ENCODE measurements at places on chromosomes 5 and 9. TPM values are rescaled to one million over a fixed set of nuclear protein-coding genes. Genes with fewer than 3 reads are reported as not detected.
A peak's percentile ranks its signal among the peaks of the same experiment; 100 is the strongest.

- ATAC-seq: no peak
Observed at GRCh38 chr5:149337736-149338135, 7.6 kb upstream of the GRPEL2 start.

- peak; percentile 73 for ATAC-seq
Observed at GRCh38 chr5:111584651-111585050, 72.3 kb upstream of the STARD4 start.

SPATA31D3 gene
- total RNA-seq: not detected

SLC36A2 gene
- not detected for total RNA-seq

DNA sequence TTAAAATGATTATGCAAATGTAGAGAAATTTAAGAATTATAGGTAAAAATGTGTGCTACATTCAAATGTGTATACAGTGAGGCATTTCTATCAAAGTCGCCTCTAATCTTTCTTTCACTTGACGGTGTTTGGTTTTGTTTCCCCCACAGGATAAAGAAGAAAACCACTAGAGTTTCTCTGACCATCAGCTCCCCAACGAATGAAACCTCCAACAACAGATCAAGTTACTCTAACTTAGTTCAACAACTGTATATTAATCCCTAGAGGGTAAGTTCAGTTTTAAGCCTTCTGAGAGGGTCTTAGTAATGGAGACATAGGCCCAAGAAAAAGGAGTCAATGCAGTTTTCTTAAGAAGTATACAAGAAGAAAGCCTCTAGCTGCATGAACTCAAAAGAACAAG, 11.5 kb upstream of the MYOT start:
- no peak for ATAC-seq

GRCh38 chr5:173454736-173455598, 126.8 kb upstream of the STC2 start:
- ATAC-seq: no peak

PROB1 gene
- 4.7 TPM for total RNA-seq

- ATAC-seq: no peak
Observed at GRCh38 chr9:72210522-72210921, 61.3 kb downstream of the GDA start.

DEPDC1B gene
- total RNA-seq: 29.5 TPM

GPR21 gene
- 0.95 TPM for total RNA-seq

PTGR1 gene
- 0.61 TPM for total RNA-seq

STPG3 gene
- not detected for total RNA-seq

GRCh38 chr5:143409926-143410325, 6.4 kb upstream of the NR3C1 start:
- ATAC-seq: no peak

PRR16 gene
- not detected for total RNA-seq

ATOSB gene
- total RNA-seq: 10.6 TPM

DNA sequence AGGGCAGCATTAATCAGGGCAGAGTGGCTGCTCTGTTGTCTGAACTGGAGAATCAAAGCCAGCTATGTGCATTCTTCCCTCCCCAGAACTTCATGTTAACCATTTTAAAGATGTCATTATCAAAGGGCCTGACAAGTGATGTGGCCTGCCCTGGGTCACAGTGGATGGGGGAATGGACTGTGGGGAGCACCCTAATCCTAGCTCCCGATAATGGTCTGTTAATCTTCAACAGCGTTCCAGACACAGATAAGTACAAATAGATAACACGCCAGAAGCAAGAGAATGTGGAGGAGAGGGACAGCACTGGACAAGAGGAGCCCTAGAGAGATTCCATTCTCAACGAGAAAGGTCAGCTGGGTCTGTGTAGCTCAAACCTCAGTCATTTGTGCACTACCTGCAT, 77.5 kb downstream of the DPYSL3 start:
- ATAC-seq: no peak

- ATAC-seq: no peak
Observed at GRCh38 chr5:127684726-127685467, 18.3 kb upstream of the CCDC192 start.

FNBP1 gene
- 173 TPM for total RNA-seq

DNA sequence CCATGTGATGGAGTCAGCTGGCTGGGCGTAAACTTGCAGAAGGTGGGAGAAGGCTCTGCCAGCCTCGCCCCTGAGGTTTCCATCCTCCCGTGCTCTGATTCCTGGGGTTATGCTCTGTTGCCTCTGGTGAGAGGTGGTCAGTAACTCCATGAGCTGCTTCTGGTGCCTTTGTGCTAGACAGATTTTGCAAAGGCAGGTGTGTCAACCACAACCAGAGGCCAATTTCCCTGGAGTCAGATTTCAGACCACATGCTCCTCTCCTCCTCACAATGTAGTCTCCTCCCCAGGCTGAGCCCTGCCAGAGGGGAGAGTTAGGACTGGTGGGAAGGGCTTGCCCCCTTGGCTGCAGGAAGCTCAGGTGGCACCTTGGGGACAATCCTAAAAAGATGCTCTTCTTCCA, 38.8 kb upstream of the TENT4A start:
- no peak for ATAC-seq

GRCh38 chr5:180421672-180422071, 68.5 kb upstream of the GFPT2 start:
- ATAC-seq: no peak

GRCh38 chr9:95584176-95584575, 67.4 kb upstream of the PTCH1 start:
- no peak for ATAC-seq

- ATAC-seq: no peak
Observed at GRCh38 chr5:77850536-77851175, 74.5 kb upstream of the TBCA start.

ARAP3 gene
- 7.1 TPM for total RNA-seq

PTGS1 gene
- total RNA-seq: 0.37 TPM

NCBP1 gene
- total RNA-seq: 33.5 TPM

- peak; percentile 64 for ATAC-seq
Observed at GRCh38 chr5:98936948-98937715, 8.3 kb upstream of the CHD1 start.

GRCh38 chr9:112038017-112038408, 137.1 kb downstream of the SUSD1 start:
- no peak for ATAC-seq

COL15A1 gene
- total RNA-seq: 0.82 TPM

GRCh38 chr9:76912636-76913275, 6.8 kb upstream of the PRUNE2 start:
- no peak for ATAC-seq

DNA sequence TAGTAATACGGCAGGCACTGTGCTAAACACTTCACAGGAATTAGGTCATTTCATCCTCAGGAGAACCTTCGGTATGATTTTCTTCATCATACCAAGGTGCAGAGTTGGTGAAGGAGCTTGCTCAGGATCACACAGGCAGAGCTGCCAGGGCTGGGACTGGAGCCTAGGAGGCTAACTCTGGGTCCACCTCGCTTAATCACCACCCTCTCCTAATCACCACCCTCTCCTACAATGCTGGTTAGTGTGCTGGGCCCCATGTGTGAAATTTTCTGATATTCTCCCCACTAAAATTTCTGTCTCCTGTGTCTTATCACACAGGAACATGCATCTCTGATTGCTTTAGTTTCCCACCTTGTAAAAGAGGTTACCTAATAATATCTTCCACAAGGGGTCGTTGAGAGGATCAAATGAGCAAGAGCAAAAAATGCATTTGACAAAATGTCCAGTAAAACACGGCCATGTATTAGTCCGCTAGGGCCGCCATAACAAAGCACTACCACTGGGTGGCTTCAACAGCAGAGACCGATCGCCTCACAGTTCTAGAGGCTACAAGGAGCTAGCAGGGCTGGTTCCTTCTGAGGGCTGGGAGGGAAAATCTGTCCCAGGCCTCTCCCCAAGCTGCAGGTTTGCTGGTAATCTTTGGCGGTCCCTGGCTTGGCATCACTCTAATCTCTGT, 128.2 kb upstream of the NFIB start:
- no peak for ATAC-seq

GRCh38 chr5:22465177-22465576, 388.0 kb downstream of the CDH12 start:
- no peak for ATAC-seq

- ATAC-seq: no peak
Observed at GRCh38 chr9:2132484-2133082, 117.4 kb downstream of the SMARCA2 start.

DNA sequence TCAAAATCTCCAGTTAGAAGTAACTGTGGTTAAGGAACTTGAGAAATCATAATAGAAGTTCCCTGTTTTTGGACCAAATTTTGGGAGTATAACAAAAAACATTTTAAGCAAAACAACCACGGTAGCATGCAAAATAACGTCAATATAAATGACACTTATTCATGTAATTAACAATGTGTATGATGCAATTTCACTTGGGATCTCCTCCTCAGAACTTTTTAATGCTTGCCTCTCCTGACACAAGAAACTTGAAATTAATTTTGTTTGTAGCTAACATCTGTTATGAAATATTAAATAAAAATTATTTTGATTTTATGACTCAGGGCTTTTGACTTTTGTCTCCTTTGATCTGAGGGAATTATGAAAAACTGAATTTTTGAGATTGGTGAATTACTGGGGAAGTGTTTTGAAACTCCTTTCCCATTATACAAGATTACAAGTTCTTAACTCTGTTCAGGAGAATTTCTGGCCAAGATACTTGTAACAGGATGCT, 149.7 kb downstream of the ATP10B start:
- no peak for ATAC-seq

DNA sequence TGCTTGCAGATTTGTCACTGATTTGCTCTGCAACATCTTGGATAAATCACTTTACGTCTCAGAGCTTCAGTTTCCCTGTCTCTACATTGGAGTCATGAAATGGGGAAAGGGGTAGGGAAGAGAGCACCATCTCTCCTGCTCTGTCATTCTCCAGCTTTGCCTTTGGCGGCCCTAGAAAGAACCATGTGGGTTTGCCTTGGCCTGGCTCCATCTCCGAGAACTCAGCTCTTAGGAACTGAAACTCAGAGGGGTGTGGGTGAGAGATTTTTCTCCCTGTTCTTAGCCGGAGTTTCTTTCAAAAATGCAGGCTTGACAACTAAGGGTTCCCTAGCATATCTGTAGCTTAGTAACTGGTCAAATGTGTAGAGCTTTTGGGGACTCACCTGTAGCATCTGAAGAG, 123.5 kb downstream of the SMARCA2 start:
- ATAC-seq: no peak

GPR151 gene
- total RNA-seq: not detected

MPDZ gene
- not detected for total RNA-seq

HRCT1 gene
- not detected for total RNA-seq

TAF9 gene
- total RNA-seq: 60.0 TPM

- no peak for ATAC-seq
Observed at GRCh38 chr5:168889039-168889438, 309.9 kb upstream of the PANK3 start.

DNA sequence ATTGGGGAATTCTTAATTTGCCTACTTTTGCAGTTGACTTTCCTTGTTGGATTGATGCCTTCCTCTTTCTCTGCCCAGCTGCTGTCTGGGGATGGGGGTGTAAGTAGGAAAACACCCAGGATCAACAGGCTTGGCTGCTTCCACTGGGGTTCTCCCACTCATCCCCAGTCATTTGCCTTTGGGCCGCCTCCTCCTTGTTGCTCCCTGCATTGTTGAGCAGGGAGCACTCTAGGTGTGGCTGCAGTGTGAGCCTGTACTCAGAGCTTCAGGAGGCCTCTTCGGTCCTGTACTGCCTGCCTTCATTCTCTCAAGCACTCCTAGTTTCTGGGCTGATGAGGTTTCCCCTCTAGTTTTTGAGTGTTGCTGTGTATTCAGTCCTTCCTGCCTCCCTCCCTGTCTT, 12.1 kb downstream of the RHOBTB3 start:
- no peak for ATAC-seq

DNA sequence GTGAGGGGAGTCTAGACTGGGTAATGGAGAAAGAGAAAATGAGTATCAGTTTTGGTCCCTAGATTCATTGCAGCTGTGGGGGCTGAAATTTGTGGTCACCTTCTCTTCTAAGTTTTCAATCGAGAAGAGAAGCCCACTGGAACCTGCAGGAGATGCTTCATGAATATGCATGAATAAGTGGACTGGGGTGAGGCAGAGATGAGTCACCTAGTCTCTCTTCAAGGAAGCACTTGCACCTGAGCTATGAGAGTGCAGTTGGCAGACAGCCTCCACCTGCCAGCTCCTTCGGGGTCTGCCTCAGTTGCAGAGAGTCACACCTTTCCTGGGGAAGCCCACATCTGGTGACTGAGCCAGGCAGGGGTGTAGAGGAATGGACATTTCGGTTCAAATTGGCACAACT, 69.1 kb downstream of the ZNF366 start:
- ATAC-seq: no peak

- ATAC-seq: no peak
Observed at GRCh38 chr9:69877852-69878514, 57.4 kb downstream of the CFAP95 start.

DNA sequence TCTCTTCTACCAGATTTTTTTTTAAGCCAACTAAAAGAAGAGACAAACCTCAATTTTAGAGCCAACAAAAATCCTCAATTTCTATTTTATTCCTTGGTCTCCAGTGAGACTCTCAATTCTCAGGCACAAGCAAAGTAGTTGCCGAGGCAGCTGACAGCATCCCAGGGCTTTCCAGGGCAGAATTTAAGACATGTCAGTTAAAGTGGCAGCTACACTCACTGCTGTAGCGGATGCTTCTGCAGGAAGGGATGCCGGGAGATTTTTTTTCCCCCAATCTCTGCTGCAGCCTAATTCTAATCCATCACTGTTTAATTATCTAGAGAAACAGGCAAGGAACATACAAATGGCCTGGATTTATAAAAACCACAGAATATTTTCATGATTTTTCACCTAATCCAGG, 57.0 kb downstream of the TTC39B start:
- ATAC-seq: no peak

- no peak for ATAC-seq
Observed at GRCh38 chr9:124045076-124045829, 33.7 kb downstream of the LHX2 start.

GRCh38 chr9:3181049-3181953, 337.4 kb upstream of the PUM3 start:
- peak; percentile 50 for ATAC-seq

- ATAC-seq: no peak
Observed at GRCh38 chr5:131641494-131641893, 6.5 kb upstream of the RAPGEF6 start.

- no peak for ATAC-seq
Observed at GRCh38 chr9:136255896-136256890, 10.6 kb upstream of the QSOX2 start.

SLC25A2 gene
- total RNA-seq: 0.42 TPM

LECT2 gene
- not detected for total RNA-seq

EQTN gene
- not detected for total RNA-seq

- no peak for ATAC-seq
Observed at GRCh38 chr5:178651046-178651810, 24.4 kb upstream of the CLK4 start.

DNA sequence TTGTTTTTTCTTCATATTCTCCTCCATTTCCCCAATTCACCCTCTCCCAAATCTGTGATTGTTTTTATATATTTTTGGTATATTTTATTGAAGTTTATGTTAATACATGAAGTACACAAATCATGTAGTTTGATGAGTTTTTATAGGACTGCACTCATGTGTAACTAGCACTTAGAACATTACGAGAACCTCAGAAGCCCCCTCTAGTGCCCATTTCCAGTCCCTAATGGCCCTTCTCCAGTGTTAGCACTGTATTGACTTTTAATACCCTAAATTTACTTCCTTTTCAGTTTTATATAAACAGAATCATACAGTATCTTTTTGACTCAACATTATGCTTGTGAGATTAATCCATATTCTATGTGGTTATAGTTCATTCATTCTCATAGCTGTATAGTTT, 18.5 kb upstream of the FKTN start:
- ATAC-seq: no peak

All from activated T-helper 17 cell treated with anti-CD3 and anti-CD28 coated beads, Interleukin-2, amount 50 U/mL, for 72 hours (primary cell).